ENCODE measurements at places on chromosomes 7 and 10.

DNA sequence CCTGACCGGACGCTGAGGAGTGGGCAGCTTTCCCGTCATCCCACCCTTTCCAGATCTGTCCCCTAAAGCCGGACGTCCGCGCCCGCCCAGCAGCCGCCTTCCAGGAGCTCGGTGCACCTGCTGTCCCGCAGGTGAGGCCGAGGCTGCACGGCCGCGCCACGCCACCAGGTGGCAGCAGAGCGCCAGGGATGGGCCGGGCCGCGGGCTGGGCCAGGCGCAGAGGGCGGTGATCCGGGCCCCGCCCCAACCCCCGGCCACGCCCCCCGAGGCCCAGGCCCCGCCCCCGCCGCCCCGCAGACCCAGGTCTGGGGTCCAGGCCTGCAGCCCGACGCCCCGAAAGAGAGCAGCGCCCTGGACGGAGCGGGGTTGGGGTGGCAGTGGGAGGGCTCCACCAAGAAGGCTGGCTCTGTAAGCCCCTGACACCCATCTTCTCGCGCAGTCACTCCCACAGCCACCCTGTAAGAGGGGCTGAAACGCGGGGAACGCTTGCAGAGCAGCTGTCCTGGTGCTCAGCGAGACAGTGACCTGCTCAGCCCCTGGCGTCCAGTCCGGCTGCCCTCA is 32.2 kb downstream of the FOXL3 start:
- peak; percentile 89 for DNase-seq

DNA sequence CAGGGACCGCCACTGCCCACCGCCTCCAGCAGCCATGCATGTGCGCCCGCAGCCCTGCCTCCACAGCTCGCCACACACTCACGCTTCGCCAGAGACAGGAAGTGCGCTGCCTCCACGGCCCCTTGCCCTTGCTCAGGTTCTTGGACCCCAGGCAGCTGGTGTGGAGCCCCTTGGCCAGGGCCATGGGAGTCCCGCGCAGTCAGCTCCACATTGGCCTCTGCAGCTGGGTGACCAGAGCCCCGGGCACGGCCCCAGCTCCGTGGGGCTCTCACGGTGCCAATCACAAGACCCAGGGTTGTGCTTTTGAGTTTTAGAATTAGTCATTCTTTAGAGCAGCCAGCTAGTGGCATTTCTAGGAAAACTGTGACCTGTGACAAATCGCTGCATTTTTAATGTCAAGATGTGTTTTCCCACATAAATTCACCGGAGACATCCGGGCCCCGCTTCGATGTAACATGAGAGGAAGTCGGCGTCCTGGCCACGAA is 4.3 kb upstream of the UTF1 start:
- no peak for DNase-seq

GRCh38 chr10:117617659-117618058 is 75.1 kb downstream of the EMX2 start:
- DNase-seq: no peak

DNA sequence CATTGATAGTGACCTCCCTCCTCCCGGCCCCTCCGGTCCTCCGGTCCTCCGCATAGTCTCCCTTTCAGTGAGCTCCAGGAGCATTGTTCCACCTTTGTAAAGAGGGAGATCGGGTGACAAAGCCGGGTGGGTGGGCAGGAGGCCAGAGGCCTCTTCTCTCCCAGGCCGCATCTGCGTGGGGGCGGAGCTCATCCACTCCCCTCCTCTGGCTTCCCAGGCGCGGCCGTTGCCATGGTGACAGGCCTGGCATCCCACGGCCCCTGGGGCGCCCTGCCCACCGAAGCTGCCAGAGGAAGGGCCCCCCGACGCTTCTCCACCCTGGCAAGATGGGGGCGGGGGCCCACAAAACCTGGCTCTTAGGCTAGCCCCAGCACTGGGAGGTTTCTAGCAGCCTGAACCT is 4.4 kb upstream of the FZD9 start:
- DNase-seq: no peak

DNA sequence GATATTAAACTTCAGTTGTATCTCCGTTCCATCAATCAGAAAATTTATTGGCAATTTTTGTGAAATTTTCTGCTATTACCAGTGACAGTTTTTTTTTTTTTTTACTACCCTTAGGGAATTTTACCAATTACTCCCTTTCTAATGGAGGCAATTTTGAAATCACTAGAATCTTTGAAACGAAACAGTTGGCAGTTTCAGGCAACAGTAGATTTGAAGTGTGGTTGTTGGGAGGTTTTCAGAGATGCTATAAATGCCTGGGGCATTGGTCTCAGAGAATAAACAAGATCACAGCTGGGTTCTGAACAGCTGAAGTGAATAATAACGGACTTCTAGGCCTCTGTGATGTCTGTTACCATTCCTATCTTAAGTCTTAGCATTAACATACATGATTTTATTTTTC is 535.9 kb upstream of the POT1 start:
- no peak for DNase-seq

- DNase-seq: no peak
Observed at GRCh38 chr7:158645842-158646241, 58.2 kb upstream of the PTPRN2 start.

DNA sequence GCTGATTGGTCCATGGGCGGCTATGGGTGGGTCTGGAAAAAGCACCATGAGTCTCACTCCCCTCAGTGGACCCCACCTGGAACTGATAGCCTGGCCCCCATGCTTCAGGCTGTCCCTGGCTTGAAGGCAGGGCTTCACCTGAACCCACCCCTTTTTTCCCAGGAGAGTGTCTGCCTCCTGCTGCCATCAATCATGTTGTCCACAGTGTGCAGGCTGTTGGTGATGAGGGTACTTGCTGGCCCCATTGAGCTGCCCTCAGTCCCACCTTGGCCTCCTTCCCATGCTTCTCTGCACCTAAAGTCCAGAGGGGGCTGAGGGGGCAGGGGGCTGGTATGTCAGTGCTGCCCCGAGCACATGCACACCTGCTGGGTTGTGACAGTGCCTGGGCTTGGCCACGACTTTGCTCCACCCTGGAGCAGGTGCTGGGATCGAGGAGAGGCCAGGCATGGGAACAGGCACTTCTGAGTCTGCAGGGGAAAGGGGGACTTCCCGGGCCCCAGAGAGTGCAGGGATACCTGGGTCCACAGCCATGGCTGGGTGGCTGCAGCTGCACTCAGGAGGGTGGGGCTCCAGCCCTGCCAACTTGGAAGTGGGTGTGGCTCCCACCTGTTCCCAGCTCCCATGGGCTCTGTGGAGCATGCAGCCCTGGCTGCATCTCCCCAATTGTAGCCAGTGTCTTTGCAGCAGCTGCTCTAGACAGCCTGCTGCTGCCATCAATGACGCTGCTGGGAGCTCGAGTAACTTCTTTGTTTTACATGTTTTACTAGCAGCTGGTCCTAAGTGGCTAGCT is 56.9 kb downstream of the ADK start:
- no peak for DNase-seq

- DNase-seq: no peak
Observed at GRCh38 chr10:93390306-93391090, 91.6 kb downstream of the MYOF start.

DNA sequence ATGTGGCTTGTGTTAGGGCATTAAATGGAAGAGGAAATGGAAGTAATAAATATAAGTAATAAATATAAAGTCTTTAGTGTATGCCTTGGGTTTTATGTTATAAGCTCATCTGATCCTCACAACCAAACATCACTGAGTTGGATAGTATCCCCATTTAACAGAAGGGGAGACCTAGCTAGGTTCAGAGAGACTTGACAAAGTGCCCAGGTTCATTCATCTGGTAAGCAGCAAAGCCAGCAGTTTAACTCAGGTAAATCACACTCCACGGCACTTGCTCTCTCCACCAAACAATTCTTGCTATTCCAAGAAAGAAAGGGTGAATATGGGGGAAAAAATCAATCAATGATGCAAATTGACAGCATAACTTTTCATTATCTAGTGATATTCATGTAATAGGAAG is 167.3 kb downstream of the MAGI2 start:
- DNase-seq: no peak

- no peak for DNase-seq
Observed at GRCh38 chr7:29879609-29880008, 73.3 kb downstream of the WIPF3 start.

- DNase-seq: no peak
Observed at GRCh38 chr10:76149602-76150138, 718.2 kb downstream of the LRMDA start.

- no peak for DNase-seq
Observed at GRCh38 chr7:142791502-142791901, 20.7 kb downstream of the PRSS2 start.

DNA sequence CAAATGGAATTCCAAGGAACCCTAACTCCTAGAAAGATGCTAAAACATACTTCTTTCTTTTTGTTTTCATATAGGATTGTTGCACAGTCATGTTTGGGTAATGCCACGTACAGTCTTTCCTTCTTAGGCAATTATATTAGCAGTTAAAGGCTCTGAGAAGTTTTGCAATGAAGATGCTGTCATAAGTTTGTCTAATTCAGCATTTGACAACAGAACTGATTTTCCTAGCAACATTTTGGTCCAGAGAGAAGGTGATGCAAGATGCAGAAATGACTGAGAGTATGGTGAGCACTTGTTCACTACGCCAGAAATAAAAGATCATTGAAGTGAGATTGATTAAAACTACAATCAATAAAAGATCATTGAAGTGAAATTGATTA is 184.0 kb upstream of the PLXNA4 start:
- DNase-seq: no peak

GRCh38 chr10:275680-276079 is 140.4 kb downstream of the ZMYND11 start:
- no peak for DNase-seq

DNA sequence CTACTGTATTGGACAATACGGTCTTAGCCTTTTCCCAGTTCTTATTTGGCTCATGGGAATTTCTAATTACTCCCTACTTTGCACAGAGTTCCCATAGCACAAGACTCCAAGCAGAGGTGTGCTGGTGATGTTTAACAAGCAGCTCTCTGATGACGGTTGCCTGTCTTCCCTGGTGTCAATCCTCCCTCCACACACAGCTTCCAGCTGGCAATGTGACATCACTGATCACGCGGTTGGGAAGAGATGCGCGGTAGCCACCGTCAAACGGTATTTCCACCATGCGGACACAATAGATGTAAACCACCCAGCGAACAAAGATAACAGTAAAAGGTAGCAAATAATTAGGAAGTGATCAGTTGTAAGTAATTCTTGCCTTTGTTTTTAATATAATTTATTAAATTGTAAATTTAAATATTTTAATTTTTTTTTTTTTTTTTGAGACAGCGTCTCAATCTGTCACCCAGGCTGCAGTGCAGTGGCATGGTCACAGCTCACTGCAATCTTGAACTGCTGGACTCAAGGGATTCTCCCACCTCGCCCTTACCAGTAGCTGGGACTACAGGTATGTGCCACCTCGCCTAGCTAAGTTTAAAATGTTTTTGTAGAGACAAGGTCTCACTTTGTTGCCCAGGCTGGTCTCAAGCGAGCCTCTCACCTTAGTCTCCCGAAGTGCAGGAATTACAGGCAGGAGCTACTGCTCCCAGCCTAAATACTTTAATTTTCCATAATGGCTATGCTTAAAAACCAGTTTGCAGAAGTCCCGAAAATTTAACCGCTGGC is 36.3 kb upstream of the IL15RA start:
- no peak for DNase-seq

DNA sequence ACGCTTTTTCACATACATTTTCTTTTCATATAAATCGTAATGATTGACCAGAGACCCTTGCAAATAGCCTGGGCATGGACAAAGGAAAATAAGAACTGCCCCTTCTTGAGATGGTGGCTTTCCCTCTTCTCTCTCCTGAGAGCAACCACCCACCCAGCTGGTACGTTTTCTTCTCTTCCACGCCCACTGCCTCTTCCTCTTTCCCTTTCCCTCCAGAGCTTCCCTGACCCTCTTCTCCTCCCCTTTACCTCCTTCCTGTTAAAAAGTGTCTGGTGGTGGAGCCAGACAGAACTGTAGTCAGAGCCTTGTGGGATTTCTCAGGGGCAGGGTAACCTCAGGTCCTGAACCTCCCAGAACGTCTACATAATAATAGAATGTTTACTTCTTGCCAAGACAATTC is 23.2 kb downstream of the GPR141 start:
- DNase-seq: no peak

DNA sequence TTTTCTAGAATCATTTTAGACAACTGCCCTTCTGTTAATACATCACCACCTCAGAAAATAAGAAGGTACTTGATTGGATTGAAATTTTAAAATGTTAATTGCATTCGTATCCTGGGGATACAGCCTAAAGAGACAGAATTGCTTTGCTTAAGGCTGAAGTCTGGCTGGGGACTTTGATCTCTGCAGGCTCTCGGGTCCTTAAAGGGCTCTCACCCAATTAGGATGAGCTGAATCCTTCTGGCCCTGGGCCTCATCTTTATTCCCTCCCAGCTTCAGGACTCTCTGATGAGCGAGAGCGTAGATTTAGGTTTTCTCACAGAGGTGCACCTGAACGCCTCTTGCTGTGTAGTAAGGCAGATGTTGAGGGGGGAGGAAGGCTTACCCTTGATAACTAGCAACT is 475.3 kb upstream of the C7orf33 start:
- no peak for DNase-seq

GRCh38 chr10:62684911-62685310 is 119.6 kb upstream of the ADO start:
- no peak for DNase-seq

DNA sequence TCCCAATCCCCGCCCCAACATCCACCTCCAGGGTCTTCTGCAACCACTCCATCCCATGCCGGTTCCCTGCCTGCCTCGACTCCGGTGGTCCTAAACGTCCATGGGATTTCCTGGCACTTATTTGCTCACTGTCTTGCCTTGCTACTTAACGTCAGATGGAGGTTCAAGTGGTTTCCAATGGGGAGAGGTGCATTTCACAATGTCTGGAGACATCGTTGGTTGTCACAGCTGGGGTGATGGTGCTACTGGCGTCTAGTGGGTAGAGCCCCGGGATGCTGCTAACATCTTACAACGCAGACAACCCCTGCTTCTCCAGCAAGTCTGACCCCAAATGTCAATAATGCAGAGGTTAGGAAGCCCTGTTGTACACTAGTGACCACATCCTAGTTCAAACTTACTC is 82.9 kb upstream of the ANLN start:
- no peak for DNase-seq

DNA sequence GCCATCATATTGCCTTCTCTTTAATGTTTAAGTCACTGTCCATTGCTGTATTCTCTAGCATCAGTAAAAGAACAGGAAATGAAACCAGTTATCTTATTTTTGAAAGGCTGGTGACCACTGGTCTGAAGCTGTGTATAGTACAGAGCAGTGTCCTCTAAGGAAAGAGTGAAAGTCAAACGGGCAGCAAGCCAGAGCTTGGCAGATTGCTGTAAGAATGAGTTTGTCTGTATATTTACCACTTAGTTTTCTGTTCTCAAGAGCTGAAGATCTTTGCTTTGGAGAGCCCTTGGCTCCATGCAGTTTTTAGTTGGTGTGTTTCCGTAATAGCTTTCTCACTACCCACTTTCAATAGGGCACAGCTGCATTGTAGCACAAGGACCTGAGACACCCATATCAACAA is 31.9 kb downstream of the PCBD1 start:
- no peak for DNase-seq
